CD4-positive, alpha-beta T cell treated with Interleukin-4 for 4 hours (primary cell): ENCODE measurements at places on chromosomes 5 and 9.
A peak's percentile ranks its signal among the peaks of the same experiment; 100 is the strongest.

DNA sequence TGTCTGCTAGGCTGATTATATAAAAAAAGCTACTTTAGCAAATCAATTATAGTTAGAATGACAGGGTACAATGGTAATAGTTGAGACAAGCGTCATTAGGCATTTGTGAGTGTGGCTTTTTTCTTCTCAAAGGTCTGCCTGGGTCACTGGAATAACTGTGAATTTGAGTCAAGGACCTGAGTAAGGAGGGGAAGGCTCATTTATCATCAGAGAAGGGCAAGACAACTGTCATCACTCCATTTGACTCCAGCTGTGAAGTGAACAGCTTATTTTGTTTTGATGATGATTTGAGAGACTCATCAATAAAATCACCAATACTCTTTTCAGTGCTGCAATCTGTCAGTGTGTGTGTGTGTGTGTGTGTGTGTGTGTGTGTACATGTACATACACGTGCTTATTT, 118.6 kb downstream of the MAT2B start:
- no peak for DNase-seq

DNA sequence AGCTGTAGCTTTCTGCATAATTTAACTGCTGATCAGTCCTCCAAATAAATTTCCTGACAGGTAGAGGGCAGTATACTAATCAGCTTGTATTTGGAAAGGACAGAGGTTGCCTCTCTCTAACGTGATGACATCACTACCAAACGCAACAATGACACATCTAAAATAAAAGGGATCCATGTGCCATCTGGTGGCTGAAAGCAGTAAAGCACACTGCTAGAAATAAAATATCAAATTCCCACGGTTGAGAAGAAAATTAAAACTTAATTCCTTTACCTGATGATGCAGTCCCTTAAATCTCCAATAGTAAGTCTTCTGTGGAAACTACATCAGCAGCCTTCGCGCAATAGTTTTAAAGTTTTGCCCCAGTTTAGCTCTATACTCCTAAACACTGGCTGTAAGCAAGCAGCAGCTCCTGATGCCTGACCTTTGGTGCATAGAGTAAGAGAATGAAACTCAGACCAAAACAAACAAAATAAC, 54.5 kb downstream of the DIAPH1 start:
- DNase-seq = peak; percentile 93

GRCh38 chr9:96382175-96382574, 1.3 kb downstream of the SLC35D2 start:
- DNase-seq = peak; percentile 23

DNA sequence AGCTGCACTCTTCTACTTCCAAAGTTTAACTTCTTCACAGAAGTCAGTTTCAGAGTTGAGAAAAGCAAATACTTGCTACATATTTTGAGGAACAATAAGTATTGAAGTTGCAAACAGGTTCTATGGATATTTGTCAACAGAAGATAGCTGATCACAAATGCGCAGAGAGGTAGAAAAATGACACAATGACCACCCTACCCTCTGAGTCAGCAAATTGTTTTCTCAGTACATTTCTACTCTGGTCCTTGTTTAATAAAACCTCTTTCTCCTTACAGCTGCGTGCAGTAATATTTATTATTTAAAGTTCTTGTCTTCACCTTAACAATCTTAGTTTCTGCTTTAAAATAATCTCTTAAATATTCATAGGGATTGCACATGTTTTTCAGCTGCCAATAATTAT, 855.1 kb upstream of the CTNND2 start:
- DNase-seq = no peak

- DNase-seq = peak; percentile 45
Observed at GRCh38 chr9:90870621-90871326, 69.2 kb downstream of the SYK start.

- DNase-seq = no peak
Observed at GRCh38 chr9:136300866-136301265, 3.0 kb downstream of the CCDC187 start.

DNA sequence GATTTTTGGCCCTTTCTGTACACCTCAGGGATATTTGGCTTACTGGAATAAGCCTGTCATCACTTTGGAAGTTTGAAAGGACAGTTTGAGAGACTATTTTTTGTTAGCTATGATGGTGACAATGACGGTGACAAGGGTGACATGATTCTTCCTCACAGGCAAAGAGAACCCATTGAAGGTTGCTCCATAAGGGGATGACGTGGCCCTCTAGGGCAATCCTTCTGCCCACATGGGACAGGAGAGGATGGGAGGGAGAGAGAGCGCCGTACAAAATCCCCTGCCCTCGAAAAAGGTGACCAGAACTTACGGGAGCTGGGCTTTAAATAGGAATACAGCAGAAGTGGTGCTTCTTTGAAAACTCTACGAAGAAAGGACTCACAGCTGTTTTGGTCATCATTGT, 22.6 kb downstream of the HRH2 start:
- DNase-seq = no peak

DNA sequence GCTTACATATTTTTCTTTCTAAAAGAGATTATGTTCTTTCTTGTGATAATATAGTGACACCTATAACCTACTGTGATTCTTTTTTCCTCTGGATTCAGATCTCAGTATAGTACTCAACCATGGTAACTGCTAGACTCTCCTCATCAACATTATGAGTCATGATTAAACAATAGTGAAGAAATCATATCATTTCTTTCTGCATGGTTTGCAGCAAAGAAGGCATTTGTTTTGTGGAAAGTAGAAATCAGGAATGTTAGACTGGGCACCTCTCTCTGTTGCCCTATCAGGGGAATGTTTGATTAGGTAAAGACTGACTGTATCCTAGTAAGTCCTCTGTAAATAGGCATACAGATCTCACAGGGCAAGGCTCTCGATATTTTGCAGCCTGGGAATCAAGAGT, 25.6 kb upstream of the SMC2 start:
- DNase-seq = no peak

GRCh38 chr9:131628459-131629225, 83.3 kb downstream of the PRRT1B start:
- peak; percentile 55 for DNase-seq

DNA sequence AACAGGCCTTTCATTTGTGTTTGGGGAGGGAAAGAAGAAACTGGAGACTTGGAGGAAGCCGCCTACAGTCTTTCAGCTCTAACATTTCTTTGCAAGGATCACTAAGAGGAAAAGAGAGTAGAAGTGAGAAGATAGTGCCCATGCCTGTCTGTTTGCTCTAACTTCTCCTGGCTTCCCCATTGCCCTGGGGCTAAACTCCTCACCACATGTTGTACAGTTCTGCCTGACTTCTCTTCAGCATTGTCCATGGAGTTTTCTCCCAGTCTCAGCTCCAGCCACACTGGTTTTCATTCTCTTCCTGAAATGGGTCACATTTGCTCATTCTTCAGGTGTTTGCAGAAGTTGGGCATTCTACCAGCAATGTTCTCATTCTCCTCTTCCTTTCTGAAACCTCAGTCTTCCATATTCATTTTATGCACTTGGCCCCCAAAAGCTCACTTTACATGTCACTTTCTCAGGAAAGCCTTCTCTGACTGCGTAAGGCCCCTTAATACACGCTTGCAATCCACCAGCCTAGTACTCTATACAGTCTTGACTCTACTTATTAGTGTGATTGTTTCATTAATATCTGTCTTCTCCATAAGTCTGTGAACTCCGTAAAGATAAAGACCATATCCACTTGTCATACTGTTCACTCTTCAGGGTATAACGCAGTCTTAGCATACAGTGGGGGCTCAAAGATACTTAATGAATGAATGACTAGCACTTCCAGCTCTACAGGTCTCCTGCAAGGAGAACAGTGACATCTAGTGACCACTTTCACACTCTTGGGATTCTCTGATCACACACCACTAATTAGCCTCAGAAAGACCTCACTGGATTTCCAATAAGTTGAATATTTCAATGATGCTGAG, 40.2 kb upstream of the TRIM32 start:
- no peak for DNase-seq

DNA sequence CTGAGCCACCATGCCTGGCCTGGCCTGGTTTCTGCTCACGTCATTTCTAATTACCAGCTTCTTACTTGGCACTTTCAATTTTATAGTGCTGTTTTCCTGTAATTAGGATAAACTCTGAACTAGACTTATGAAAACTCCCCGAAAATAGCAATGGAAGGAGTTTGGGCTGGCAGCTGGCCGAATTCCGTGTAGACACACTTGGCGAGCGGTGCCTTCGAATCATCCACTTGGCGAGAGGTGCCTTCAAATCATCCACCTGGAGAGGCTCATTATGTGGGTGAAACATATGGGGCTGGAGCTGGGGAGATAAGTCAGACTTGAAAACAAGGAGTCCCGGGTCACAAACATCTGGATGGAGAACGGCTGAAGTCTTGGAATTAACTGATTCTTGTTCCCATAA, 203.7 kb downstream of the ROR2 start:
- DNase-seq = no peak

DNA sequence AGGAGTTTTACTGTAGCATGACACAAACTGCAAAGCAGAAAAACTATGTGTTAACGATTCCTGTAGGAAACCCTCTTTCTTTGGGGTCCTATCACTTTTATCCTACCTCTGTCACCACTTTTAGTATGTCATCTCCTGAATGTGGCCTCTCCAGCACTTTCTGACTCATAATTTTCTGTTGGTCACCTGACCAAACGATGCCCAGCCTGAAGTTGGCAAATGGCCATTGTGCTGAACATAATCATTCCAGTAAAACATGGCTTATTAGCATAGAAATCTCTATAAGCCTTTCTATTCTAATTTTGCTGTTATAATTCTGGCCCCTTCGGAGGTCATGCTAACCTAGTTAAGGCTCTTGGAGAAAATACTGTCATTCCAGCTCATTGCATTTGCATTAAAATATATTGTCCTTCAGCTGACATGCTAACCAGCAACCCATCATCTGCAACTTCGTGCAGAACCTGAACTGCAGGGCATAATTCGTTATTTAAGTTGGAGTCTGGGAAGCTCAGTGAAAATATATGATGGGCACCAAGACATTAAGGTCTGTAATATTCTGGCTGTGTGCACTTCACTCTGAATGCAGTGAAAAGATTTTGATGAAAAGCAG, 140.3 kb downstream of the NMUR2 start:
- DNase-seq = no peak

DNA sequence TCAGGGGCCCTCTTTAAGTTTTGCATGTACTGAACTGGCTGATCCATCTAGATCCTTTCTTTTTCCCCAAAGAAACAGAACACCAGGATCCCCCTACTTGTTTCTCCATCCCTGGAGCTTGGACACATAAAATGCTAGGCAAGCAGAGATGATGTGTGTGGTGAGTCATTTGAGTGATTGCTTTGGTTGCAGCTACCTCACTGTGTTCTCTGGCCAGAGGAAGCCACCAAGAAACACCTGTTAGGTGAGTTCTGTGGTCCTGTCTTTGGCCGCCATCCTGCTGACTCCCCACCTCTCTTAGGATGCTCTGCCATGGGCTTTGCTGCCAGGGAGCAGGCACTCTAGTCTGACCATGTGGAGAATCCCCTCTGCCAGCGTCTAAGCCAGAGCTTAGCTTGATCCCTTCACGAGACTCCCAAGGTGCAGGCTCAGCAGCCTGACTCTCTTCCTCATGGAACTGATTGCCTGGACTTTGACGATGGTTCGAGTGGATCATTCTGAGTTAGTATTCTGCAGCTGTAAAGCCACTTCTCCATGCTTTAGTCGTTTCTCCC, 27.3 kb upstream of the DENND1A start:
- DNase-seq = no peak

DNA sequence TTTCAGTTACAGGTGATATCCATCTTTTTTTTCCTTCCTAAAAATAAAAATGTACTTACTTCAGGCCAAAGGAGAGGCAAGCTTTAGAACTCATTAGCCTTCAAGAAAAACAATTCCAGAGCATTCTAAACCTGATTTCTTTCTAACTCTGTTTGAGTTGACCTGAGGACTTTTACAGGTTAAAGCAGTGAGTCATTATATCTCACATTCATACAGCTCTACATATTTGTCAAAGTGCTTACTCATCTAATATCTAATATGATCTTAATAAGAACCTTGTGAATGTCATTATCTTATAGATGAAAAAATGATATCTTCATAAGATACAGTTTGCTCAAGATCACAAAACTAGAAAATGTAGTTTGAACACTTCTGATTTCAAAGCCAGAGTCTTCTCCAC, 149.2 kb upstream of the CDKN2B start:
- DNase-seq = no peak

DNA sequence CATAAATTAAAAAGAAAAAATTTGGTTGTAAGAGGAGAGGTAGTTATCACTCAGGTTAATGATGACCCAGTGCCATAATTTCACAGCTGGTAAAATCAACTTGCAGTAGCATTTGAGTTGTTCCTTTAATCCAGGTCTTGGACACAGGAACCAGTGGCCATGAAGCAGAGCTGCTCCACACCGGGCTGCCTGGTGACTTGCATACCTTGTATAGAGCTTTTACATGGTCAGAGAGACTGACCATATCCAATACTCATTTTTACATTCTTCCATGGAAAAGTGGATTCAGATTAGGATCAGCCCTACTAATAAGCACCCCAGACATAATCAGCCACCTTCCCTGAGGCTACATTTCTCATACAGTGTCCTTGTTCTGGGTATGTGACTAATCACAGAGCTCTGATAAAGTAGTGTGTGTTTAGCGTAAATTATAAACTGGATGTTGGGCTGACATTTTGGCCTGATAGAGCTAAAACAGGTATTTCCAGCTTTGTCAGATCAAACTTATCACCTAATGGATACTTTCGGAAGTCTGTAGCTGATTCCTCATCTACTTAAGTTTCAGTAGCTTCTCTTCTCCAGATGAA, 77.0 kb upstream of the ZSWIM6 start:
- DNase-seq = no peak

- no peak for DNase-seq
Observed at GRCh38 chr5:170308686-170309085, 11.1 kb upstream of the LCP2 start.

- DNase-seq = no peak
Observed at GRCh38 chr9:1073497-1073896, 23.3 kb downstream of the DMRT2 start.

GRCh38 chr9:1530696-1531095, 480.5 kb downstream of the DMRT2 start:
- DNase-seq = no peak

GRCh38 chr9:4296217-4296616, 3.7 kb downstream of the GLIS3 start:
- DNase-seq = no peak

- no peak for DNase-seq
Observed at GRCh38 chr5:160852049-160852448, at the start of gene ATP10B. ATP10B (minus strand) TSS chr5:160852211; CDS start chr5:160688074, 164,137 bp downstream.

DNA sequence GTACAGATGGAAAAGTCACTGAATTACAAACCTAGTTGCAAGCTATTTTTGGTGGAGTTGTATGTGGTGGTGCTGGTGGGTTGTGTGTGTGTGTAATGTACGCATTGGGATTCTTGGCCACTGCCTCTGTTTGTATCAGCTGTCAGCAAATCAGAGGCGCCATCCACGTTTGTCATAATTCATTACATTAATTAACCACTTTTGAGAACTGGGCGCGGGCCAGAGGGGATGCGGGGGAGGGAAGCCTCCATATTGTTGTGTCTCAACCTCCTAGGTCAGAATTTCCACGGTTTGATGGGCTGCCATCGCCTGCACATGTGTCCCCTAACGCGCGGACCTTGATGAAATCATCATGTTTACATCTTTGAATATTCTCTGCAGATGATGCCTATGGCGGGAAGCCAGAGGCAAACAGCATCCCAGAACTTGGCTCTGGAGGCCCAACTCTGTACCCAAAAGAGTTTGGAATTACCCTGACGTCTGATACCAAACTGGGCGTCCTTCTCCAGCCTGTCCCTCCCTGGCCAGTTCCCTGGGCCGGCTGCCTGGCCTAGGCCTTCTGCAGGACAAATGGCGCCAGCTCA, 54.9 kb downstream of the FGF18 start:
- DNase-seq = no peak
